Glutamatergic neuron (in vitro differentiated cells): ENCODE measurements at places on chromosomes 12 and 14. TPM values are rescaled to one million over a fixed set of nuclear protein-coding genes. Genes with fewer than 3 reads are reported as not detected.

Gene PPM1H
- total RNA-seq, result 6.3 TPM

Gene ADAM20
- total RNA-seq, result 1.3 TPM

Gene KRT71
- total RNA-seq, result not detected

Gene OR4K5
- total RNA-seq, result not detected

Gene ATP2A2
- 269 TPM for total RNA-seq

Gene HCAR2
- not detected for total RNA-seq

Gene PRICKLE1
- 6.4 TPM for total RNA-seq

Gene KRT73
- not detected for total RNA-seq

Gene PTPRR
- 0.34 TPM for total RNA-seq

Gene UTP20
- total RNA-seq, result 12.1 TPM

Gene TMEM30B
- not detected for total RNA-seq

Gene DEGS2
- total RNA-seq, result 0.34 TPM

Gene BRF1
- total RNA-seq, result 54.6 TPM

Gene MANSC4
- total RNA-seq, result not detected

Gene BAG5
- 34.4 TPM for total RNA-seq

Gene NCAPD2
- total RNA-seq, result 29.3 TPM

Gene IQSEC3
- 41.4 TPM for total RNA-seq

Gene KRT80
- total RNA-seq, result not detected

Gene TSPAN19
- total RNA-seq, result 2.9 TPM

Gene PYGL
- total RNA-seq, result 1.2 TPM

Gene SLC25A47
- not detected for total RNA-seq

Gene COX6A1
- 405 TPM for total RNA-seq

Gene SERPINA10
- total RNA-seq, result not detected

Gene GOLGA3
- 50.6 TPM for total RNA-seq

Gene ADCY6
- total RNA-seq, result 17.4 TPM

Gene KRT83
- total RNA-seq, result not detected

Gene KRT7
- total RNA-seq, result not detected

Gene TAS2R19
- total RNA-seq, result 7.9 TPM

Gene BRI3BP
- total RNA-seq, result 1.5 TPM

Gene ZNF410
- 50.7 TPM for total RNA-seq

Gene NUP107
- total RNA-seq, result 51.6 TPM

Gene DNAI7
- 0.76 TPM for total RNA-seq

Gene TSHR
- 0.74 TPM for total RNA-seq

Gene ERO1A
- 25.8 TPM for total RNA-seq

Gene SALL2
- 62.9 TPM for total RNA-seq

Gene CS
- total RNA-seq, result 257 TPM

Gene ITGA7
- 156 TPM for total RNA-seq

Gene FAM181A
- total RNA-seq, result not detected

Gene LRRIQ1
- total RNA-seq, result 10.6 TPM

Gene WNT1
- total RNA-seq, result not detected

Gene CLEC2A
- not detected for total RNA-seq

Gene IAPP
- not detected for total RNA-seq

Gene KRT2
- total RNA-seq, result not detected

Gene C12orf60
- 0.88 TPM for total RNA-seq

Gene TAS2R50
- total RNA-seq, result 1.3 TPM

Gene FOXG1
- not detected for total RNA-seq

Gene SLCO1B3
- total RNA-seq, result not detected

Gene EIF2S3B
- 4.1 TPM for total RNA-seq

Gene ACOT4
- total RNA-seq, result not detected

Gene OVCH1
- total RNA-seq, result not detected

Gene RHOJ
- not detected for total RNA-seq
